ENCODE measurements at places on chromosomes 5 and 9.

- DNase-seq, result no peak
Observed at GRCh38 chr9:90645721-90646120, 3.1 kb upstream of the DIRAS2 start.

DNA sequence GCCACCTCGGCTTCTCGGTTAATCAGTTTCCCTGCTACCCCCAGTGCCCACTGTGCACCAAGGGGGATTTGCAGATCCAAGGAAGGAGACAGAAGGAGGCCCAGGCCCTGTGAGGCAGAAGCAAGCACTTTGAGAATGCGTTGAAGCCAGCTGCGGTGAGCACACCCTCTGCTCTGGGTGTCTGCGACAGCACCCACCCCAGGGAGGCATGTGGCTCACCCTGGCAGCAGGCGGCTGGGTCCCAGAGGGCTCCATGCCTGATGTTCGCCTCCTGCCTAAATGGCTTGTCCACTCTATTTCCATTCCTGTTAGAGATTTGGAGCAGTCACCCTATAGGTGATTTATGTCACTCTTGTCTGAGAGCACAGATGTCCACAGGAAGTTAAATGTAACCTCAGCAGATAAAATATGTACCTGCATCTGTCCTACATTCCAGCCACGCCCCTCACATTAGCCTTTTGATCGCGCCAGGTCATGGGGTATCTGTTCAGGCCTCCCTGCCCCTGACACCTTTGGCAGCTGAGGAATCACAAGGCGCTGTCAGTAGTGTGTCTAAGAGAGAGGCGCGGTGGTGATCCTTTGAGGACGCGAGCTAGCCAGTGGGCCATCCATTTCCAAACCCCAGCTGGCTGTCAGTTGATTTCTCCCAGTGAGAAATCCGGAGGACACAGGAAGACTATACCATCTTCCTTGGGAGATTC lies 28.1 kb downstream of the PTGES2 start:
- no peak for DNase-seq

DNA sequence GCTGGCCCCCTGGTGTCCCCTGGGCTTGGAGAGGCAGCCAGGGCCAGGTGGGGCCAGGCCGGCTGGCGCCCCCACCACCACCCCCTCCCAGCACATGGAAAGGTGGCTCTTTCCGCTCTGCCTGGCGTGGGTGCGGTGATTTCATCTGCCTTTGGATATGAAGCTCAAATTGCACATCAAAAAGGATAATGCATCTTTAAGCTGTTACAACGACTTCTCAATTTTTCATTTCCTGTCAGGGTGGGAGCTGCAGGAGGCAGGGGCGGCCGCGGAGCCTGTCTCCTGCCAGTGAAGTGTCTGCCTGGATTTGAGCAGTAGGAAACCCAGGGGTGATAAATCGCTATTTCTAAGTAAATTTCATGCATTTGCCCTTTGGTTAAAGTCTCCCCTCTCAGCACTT lies 169.2 kb upstream of the MVB12B start:
- DNase-seq, result no peak

DNA sequence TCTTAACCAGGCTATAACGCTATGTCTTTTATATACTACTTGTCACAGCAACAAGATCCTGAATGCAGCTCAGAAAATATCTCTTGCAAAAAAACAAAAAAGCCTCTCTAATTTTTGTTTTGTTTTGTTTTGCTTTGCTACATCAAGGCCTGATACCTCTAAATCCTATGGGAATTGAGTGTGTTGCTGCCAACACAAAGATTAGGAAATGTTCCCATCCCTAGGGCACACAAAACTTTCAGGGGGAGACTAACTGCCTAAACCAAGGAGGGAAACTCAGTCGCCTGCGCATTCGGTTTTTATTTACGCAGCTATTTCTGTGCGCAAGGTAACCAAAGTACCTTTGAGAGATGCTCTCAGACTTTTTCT lies 1.7 kb downstream of the SSBP2 start:
- DNase-seq, result no peak

DNA sequence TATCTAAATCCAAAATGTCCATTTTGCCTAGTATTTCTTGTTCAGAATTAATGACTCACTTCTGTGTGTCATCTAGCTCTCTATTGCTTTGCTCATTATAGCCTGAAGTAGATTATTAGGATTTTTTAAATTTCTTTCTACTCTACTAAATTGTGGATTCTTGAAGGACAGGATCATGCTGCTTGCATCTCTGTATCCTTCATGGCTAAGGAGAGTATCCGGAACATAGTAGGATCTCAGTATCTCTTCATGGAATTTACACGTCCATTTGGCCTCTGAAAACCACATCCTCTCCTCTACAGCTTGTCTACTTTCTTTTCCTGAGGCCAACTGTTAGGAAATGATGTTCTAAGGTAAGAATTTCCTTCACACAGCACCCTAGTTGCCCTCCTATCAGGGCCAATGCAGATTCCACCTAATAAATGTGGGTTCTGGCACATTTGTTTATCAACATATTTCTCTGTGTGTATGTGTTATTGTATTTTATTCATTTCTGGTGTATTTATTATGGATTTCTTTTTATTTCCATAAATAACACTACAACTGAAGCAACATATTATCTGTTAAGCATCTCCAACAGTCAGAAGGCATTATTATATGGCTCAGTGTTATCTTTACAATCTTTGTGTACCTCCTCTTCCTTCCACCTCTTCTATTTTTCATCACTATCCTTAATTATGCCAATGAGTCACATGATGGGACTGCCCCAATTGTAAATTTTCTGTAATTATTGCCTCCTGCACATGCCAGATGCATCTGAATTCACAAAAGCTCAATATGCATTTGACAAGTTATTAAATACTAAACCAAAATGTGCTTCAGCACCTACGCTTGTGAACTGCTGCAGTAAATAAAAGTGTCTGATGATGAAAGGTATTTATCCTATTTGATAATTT lies 557.8 kb upstream of the TLE4 start:
- no peak for DNase-seq

- DNase-seq, result no peak
Observed at GRCh38 chr9:129140397-129141065, 29.3 kb downstream of the PTPA start.

DNA sequence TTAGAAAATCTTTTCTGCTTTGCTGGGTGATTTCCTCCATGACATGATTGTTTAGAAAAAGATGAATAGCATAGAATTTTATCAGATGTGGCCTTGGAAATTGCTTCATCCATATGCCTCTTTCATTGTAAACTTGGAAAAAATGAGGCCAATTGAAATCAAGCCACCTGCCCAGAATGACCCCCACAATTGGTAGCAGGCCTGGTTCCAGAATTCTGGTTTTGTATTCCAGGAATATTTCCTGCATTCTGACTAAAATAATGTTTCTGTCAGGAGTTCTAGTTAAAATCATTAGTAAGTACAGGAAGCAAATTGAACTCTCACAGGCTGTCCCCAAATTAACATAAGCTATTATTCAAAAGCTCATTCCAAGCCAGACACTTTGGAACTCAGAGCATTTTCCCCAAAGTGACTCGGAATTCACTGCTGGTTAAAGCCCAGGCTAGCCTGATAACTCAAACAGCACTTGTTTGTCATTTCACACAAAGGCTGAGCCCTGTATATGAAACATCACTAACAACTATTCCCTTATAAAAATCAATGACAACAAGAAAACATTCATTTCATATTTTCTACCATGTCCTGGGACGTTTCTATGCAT lies 75.1 kb upstream of the ADCY2 start:
- DNase-seq, result no peak

DNA sequence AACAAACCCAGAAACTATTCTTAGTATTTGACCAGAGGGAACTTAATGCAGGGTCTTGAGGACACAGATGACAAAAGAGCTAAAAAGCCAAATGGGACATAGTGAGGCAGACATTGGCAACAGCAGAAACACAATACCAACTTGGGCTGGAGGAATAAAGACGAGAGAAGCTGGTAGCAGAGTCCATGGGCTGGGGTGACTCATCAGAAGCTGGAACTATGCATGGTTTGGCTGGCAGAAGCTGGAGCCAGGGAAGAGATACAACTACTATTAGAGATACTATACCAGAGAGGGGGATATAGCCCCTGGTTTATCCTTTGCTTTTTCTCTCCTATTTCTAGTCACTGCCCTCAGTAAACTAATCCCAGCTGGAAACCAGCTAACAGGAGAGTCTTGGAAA lies 29.2 kb upstream of the DPYSL3 start:
- no peak for DNase-seq

Data from activated T-cell treated with anti-CD3 and anti-CD28 coated beads for 1 hour (primary cell).